ENCODE measurements at places on chromosomes 3 and 15.

- DNase-seq = no peak
Measured at GRCh38 chr15:67124111-67124510, 58.7 kb downstream of the SMAD3 start.

DNA sequence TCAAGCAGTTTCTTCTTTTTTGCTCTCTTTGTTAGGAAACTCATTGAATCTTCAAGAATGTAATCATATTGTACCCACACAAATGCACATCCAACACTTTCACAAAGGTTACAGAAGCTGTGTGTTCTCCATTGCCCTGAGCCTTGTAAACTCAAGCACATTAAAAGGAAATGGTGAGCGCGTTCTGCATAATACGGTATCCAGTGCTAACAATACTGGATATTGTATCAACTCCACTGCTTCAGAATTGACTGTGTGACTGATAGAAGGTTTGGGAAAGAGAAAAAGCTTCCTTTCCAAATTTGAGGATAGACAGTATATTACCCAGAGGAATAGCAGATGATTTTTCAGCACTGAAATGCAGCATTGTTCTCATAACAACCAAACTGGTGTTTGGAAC, 268.9 kb upstream of the RBMS3 start:
- no peak for DNase-seq

DNA sequence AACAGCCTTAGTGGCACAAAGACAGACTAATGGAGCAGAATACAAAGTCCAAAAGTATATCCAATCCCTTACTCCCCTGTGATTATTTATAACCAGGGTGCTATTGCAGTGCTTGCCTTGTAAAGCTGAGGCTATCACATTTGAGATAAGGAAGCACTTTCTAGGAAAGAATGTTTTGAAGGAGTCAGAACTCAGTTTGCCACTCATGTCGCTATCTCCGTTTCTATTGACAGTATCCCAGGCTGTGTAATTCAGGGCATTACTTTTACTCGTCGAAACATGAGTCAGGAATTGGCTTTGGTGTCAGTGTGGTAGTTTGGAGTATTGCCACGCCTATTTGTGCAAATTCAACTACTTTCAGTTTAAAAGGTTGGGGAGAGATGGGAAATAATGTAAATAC, 78.4 kb downstream of the FBXL2 start:
- no peak for DNase-seq

GRCh38 chr15:99507504-99508310, 58.1 kb upstream of the MEF2A start:
- peak; percentile 17 for DNase-seq

GRCh38 chr15:49037546-49037940, 8.7 kb downstream of the SECISBP2L start:
- DNase-seq = no peak

DNA sequence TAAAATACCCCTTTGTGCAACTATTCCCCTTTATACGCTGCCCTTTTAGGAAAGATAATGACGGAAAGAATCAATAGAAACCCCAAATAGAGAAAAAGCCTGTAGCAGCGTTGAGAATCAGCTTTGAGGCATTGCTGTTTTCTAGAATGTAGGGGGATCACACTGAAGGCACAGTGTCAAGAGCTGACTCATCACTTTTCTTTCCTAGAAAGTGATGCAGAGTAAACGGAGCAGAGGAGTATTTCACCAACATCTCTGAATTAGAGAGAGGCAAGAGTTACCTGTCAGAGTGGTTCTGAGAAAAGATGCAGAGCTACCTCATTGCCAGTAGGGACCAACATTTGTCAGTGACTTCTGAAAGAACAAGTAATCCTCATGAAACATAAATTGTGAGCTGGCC, 269.8 kb upstream of the TMC3 start:
- no peak for DNase-seq

GRCh38 chr3:140760324-140761075, 82.6 kb downstream of the TRIM42 start:
- DNase-seq = no peak

GRCh38 chr15:36753173-36753572, 173.7 kb downstream of the CDIN1 start:
- DNase-seq = no peak
